Gastroesophageal sphincter (tissue), 4 donors: ENCODE measurements at places on chromosomes 5 and 9.

DNA sequence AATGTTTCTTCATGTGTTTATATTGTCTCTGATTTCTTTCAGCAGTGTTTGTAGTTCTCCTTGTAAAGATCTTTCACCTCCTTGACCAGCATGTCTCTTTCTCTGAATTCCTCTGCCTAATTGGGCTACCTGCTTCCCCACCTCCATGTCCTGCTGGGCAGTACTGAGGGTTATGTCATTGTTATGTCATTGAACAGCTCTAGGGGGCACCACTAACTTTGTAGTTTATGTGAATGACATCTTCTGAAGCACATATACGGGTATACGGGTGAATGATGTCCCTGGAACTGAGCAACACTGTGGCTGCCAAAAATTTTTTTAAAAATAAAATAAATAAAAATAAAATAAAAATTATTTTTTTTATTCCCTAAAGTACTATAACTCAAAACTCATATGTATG lies 16.9 kb upstream of the SNCAIP start:
- ATAC-seq = no peak

- no peak for ATAC-seq
Measured at GRCh38 chr5:102991802-102992201, 128.1 kb downstream of the GIN1 start.

- ATAC-seq = no peak
Measured at GRCh38 chr5:17230808-17231525, 13.5 kb downstream of the BASP1 start.

DNA sequence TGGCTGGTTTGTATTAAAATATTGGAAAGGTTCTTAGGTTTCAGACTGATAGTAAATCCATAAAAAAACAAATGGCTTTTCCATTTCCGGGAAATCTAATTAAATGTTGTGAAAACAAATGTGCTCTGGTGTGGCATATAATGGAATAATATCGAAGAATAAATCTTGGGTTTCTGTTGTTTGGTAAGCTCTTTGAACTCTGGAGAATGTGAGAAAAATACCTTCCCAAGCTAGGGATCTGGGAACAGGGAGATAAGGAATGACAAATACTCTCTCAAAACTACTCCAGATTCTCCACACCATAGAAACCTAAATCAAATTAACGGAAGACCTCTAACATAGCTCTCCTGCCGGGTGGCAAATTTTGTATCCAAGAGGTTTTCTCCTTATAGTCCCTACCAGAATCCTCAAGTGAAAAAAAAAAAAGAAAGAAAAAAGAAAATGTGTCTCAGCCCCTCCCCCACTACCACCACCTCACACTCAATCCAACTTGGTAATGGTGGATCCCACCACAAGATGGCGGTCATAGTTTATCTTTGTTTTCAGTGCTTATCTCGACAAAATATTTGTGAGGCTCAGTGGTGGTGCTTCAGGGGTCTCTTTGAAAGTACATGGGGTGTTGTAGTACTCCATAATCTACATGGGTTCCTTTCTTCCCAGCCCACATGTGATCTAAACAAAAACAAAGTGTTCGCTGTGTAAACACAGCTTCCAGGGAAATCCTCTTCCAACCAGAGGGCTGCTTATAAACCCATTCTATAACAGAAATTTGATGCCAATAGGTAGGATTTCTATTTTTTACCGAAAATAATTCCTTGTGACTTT lies 54.5 kb upstream of the FST start:
- ATAC-seq = no peak

GRCh38 chr5:32302835-32303754 lies 9.6 kb downstream of the MTMR12 start:
- peak; percentile 29 for ATAC-seq

DNA sequence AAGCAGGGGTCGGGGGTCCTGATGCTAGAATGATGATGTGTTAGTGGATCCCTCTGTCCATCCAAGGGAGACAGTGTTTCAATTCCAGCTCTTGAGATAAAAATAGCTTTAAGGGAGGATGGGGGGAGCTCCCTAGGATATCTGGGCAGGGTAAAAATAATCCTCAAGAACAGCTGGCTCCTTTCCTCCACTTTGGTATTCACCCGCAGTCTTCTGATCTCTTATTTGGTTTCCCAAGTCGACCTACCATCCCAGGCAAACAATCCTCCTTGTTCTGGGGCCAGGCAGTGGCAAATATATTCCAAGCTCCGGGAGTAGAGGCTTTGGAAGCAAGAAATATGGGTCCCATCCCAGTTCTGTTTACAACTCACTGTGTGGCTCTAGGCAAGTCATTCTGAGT lies 14.5 kb upstream of the COL27A1 start:
- ATAC-seq = no peak

- ATAC-seq = no peak
Measured at GRCh38 chr5:168877132-168877892, 298.1 kb upstream of the PANK3 start.

DNA sequence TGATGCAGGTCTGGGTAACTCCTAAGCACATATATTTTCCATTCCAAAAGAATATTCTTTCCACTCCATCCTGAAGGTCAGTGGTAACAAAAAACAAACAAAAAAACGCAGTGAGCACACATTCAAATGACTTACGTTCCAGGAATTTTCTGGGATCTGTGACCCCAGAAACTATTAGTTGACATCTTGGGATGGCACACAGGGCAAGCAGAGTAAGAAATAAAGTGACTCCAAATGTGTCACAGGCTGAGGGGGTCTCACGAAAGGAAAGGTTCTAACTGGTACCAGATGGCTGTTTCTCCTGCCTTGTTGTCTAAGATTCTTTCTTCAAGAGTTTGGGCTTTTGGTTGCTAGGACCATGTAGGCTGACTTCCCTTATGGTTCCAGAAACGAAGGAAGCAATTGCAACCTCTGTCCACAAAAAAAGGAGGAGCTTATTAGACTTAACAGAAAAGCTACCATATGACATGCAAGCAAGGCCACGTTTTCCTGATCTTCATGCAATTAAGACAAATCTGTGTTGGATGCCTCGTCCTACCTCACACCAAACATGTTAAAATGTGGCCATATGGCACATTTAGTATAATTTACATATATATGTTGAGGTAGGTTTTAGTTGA lies 32.7 kb downstream of the PTGS1 start:
- ATAC-seq = no peak
